ENCODE measurements at places on chromosomes 6 and 20.

- DNase-seq = no peak
Observed at GRCh38 chr6:89997456-89998445, 103.5 kb downstream of the GJA10 start.

DNA sequence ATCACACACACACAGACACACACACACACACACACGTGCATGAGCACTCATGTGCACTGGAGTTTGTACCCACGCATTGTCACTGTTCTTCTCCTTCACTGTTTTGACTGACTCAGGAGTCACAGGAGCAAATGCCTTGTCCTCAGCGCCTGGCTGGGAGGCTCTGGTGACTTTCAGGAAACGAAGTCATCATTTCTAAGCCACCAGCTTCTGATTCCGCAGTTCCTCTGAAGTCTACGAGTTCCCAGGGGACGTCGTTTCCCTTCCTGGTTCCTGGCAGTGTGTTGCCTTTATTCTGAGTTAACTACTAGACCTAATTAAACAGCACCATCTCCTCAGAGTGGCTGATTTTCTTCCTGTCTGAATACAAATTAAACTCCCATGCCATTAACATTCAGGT lies 82.2 kb upstream of the PMEPA1 start:
- no peak for DNase-seq

GRCh38 chr6:110044622-110045021 lies 66.5 kb downstream of the GPR6 start:
- DNase-seq = no peak

DNA sequence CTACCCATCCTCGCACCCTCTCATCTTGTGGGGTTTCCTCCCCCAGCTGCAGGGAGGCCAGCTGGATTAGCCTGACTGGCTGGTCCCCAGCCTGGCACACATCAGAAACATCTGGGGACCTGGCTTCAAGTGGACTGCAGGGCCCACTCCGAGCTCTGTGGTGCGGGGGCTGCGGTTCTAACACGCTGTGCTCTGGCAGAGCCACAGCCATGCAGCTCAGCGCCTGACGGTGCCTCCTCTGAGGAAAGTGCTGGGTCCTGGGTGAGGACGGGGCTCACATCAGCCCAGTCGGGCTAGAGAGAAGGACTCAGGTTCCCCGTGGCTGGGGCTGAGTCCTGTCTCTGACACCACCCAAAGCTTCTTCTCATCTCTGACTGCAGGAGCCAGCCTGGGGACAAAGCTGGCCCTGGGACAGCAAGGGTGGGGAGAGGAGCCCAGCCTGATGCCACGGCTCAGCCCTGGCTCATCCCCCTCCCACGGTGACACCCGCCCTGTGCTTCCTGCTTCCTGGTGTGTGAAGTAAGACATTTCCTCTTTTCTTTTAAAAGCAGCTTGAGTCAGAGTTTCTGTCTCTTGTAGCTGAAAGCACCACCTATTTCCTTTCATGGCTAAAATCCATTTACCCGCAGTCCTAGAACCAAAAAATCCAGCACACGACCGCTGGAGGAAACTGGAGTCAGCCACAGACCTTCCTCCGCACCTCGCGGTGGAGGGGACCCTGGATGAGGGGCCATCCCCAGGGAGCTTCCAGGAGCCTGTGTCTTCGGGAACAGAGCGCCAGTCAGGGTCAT lies 127.4 kb upstream of the AFDN start:
- peak; percentile 77 for DNase-seq

DNA sequence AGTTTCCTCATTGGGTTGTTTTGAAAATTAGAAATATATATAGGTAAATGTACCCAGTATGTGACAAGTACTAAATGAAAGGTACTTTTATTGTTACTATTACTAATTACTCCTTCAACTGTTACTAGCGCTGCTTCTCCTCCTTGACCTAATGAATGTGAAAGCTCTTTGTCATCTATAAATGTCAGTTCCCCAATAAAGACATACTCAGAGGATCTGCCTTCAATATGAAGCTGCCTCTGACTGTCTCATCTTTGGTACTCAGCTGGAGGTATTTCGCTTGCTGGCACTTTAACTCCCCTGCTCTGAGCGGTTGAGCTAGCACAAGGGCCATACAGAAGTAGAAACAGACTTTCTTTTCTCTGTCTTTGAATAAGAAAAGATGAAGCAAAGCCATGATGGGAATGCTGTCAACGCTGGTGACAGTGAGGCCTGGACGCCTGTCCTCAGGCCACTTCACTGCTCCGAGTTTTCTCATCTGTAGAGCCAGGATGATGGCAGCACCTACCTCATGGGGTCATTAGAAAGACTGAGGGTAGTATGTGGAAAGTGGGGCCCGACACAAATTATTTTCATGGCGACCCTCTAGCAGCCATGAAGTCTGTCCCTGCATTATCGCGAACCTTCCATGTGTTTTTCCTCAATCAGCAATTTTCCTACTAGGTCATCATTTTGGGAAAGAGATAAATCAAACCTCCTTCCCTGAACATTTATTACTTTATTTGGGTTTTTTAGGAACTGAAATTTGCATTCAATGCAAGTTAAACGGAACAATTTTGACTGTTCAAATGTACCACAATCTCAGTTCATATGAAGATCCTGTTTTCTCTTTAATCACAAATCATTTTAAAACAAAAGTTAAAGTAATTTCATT lies 55.9 kb upstream of the SNX9 start:
- no peak for DNase-seq

DNA sequence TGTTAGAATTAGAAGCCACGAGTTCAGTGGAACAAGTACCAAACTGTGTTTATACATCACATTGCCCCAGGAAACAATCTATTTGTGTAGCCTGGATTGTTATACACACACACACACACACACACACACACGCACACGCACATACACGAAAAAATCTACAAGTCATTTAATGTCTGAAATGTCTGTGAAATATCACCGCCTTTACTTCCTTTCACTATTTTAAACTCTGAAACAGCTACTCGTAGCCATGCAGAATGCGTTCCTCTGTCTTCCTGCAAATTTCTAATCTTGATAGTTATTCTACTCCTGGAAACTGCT lies 84.4 kb upstream of the SCAF8 start:
- DNase-seq = no peak

DNA sequence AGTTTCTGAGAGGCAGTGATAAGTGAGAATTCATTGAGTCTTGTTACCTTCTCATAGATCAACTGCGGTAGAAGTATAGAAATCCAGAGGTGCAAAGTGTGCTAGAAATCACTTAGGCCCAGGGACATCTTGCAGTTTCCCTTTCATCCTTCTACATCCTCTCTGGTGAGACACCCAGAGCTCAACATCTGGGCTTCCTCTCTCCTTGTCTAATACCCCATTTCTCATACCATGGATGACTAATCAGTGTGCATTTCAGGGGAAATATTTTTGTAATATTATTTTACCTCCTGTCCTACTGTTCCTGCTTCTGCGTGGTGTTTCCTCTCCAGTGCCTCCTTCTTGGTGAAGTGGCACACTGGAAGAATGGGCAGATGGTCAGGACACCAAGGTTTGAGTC lies 322.4 kb downstream of the TFAP2B start:
- DNase-seq = no peak

- DNase-seq = no peak
Observed at GRCh38 chr6:144336900-144337299, 51.8 kb downstream of the UTRN start.

DNA sequence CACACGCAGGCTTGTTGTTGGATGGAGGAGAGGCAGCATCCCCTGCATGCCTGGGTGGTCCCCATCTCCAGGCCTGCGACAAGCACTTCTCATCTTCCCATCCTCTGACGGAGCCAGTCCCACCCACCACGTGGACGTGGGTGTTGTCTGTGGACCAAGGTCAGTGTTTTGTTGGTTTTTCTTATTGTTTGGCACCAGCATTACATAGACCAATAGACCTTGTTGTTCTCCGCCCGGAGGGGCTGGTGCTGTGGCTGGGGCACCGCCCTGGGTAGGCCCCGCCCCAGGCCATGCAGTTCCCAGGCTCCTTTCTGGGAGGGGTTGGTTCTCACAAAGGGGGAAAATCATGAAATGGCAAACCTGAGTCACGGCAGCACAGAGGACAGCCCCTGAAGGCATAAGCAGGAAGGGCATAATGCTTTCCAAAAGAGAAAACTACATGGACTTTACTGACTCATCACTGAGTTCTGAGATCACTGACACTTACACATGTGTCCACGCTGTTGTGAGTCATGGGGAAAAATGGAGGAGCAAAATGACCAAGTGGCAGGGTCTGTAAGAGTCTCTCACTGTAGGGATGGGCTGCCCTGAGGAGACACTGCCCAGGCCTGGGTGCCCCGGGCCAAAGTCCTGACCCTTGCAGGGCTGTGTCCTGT lies 90.8 kb downstream of the THBS2 start:
- DNase-seq = peak; percentile 25

- DNase-seq = no peak
Observed at GRCh38 chr6:158338311-158339112, 26.2 kb downstream of the TULP4 start.

- DNase-seq = no peak
Observed at GRCh38 chr6:1687402-1687801, 77.7 kb downstream of the FOXC1 start.

- DNase-seq = no peak
Observed at GRCh38 chr20:58173091-58173490, 55.4 kb downstream of the ANKRD60 start.

- DNase-seq = peak; percentile 51
Observed at GRCh38 chr20:45629496-45630100, at the start of gene WFDC10A. Gene WFDC10A (plus strand): TSS chr20:45629739. CDS start chr20:45629814, 75 bp downstream.

DNA sequence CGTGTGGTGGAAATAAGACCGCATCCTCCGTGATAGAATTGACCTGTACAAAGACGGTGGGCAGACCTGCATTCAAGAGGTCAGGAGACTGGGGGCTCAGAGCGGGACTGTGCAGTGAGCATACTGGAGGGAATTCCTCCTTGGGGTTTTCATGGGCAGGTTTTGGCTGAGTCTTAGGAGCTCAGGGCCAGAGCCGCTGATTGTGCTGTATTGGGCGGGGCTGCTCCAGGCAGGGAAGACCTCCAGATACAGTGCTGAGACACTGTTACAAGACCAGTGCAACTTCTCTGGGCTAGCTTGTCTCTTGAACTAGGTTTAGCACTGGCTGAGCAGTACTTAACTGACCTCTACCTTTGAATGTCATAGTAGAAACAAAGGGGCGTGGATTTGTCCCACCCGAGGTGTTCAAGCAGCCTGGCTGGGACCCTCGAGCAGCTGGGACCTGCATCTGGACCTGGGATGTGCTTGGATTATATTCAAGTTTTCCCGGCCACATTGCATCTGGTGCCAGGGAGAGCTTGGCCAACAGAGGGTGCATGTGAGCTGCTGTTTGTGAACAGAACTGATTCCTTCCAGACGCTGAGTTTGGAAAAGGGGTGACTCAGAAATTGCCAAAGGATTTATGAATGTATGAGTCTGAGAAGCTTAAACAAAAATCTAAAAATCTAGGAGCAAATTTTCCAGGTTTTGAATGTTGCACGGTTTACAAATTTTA lies 33.4 kb upstream of the SLC22A1 start:
- peak; percentile 13 for DNase-seq

- DNase-seq = no peak
Observed at GRCh38 chr6:4301871-4302270, 166.5 kb upstream of the ECI2 start.

DNA sequence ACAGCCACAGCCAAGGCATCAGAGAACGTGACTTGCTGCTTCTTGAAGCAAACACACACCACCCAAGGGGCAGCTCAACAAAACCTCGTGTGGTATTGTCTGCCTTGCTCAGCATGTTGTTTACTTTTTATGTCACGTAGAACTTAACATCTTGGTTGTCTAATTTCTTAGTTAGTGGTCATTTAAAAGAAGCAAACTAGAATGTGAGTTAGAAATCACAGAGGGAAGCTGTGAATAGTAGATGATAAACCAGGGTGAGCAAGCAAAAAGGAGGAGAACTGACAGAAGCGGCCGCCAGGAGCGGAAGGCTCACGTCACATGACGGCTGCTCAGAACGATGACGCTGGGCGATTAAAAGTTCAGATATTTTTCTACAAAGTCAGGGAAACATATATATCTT lies 51.5 kb upstream of the KIF25 start:
- no peak for DNase-seq

DNA sequence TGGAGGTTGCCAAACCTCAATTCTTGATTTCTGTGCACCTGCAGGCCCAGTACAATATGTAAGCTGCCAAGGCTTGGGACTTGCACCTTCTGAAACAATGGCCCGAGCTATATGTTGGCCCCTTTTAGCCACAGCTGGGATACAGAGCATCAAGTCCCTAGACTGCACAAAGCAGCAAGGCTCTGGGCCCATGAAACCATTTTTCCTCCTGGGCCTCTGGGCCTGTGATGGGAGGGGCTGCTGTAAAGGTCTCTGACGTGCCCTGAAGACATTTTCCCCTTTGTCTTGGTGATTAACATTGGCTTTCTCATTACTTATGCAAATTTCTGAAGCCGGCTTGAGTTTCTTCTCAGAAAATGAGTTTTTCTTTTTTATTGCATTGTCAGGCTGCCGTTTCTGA lies 40.5 kb upstream of the SLC35F1 start:
- DNase-seq = no peak

GRCh38 chr6:158050955-158051354 lies 69.3 kb downstream of the SYNJ2 start:
- DNase-seq = no peak

DNA sequence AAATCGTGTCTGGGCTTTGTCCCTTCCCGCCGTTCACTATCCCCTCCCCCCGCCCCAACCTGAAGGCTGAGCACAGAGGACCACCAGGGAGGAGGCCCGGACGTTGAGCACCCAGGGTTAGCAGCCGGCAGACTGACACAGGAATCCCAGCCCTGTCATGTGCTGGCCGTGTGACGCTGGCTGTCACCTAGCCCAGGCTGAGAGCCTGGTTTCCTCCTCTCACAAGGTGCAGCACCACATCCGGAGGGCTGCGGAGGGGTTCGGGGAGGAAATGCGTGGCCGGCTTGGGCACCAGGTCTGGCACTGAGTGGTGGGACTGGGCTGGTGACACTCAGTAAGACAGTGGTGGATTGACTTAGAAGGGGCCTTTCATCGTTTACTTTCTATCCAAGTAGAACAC lies 4.6 kb upstream of the LSM14B start:
- DNase-seq = peak; percentile 60

GRCh38 chr6:15337582-15337981 lies 91.7 kb downstream of the JARID2 start:
- no peak for DNase-seq

- no peak for DNase-seq
Observed at GRCh38 chr20:63578224-63579016, 4.4 kb upstream of the HELZ2 start.

GRCh38 chr6:35094183-35094582 lies 47.0 kb downstream of the TCP11 start:
- DNase-seq = no peak

Data from stimulated activated CD4-positive, alpha-beta T cell treated with anti-CD3 and anti-CD28 coated beads, Interleukin-15, amount 100 ng/mL, for 24 hours (primary cell).